Esophagus squamous epithelium (tissue), 5 donors: ENCODE measurements at places on chromosomes 12 and 14.

GRCh38 chr14:50798048-50798421, 32.9 kb downstream of the NIN start:
- DNase-seq = no peak

DNA sequence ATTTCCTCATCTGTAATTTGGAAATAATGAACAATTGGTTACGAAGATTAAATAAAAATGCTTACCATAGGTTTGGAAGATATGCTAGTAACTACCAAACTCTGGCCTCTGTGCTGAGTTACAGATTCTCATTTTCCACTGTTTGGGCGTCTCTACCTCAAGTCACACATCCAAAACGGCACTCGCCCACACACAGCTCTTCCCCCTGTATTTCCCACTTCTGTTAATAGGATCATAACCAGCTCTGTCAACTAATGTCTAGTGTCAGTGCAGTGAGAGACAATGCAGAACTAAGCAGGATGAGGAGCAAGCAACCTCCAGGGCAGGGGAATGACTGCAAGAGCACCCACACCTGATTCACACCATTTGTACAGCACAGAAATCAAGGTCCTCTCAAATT, 10.9 kb upstream of the SYCP3 start:
- no peak for DNase-seq

- DNase-seq = no peak
Measured at GRCh38 chr12:3832738-3833137, 40.5 kb downstream of the PARP11 start.

DNA sequence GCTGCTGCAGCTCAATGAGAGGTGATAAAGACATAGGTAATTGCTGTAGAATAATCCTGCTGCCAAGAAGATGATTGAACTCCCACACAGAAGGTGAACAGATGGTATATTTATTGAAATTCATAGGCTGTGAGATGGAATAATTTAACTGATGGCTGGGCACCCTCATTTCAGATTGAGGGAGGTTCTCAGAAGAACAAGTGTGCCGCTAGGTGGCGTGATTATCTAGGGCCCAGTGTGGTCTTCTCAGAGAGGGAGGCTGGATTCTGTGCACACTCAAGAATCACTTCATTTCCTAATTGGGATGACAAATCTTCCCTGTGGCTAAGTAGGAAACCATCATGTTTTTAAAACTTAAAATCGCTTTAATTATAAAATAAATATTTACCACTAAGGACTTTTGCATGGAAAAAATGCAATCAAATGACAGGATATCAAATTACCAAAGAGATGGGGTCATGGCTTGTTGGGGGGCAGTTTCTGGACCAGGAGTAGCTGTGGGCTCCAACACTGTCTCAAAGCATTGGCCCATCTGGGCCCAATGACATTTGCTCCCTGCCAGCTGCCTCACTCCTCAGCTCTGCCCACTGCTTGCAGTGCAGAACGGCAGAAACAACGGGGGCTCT, 132.3 kb downstream of the SNAPC1 start:
- DNase-seq = no peak

DNA sequence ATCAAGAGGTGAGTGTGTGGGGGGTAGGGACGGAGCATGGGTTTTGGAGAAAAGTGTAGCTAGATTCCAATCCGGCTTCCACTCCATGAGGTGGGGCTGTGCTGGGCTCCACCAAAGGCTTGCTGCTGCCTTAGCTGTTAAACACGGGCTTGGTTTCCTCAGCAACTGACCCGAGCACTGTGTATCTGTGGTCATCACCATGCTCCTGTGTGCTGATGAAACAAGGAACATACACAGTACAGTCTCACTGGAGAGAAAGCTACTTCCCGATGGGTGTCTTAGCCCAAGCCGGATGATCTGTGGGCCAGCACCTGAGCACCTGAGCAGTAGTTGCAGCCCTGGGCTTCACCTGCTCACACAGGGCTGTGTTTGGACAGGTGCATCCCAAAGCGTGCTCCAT, 52.9 kb upstream of the VRK1 start:
- no peak for DNase-seq

GRCh38 chr14:100070310-100070709, 5.1 kb downstream of the EVL start:
- DNase-seq = no peak

- DNase-seq = no peak
Measured at GRCh38 chr14:101706509-101707067, 54.9 kb upstream of the PPP2R5C start.

- DNase-seq = no peak
Measured at GRCh38 chr12:76692846-76693245, 71.1 kb upstream of the ZDHHC17 start.

GRCh38 chr14:65954942-65955341, 531.2 kb upstream of the CCDC196 start:
- no peak for DNase-seq

GRCh38 chr12:76915361-76916169, 36.7 kb upstream of the CSRP2 start:
- no peak for DNase-seq

DNA sequence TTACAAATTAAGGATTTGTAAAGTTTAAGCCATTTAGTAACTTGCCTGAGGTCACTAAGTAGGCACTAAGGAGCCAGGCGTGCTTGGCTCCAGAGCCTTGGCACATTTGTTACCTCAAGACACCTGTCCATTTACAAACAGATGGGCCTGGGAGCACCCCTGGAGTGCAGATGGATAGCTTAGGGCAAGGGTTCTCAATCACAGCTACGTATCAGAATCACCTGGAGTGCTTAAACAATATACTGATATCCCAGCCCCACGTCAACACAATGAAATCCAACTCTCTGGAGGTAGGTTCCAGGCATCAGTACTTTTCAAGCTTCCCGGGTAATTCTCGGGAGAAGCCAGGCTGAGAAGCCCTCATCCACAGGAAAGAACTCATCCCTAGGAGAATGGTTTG, 45.4 kb downstream of the SLC8A3 start:
- no peak for DNase-seq

GRCh38 chr12:130139567-130140421, 22.5 kb upstream of the FZD10 start:
- no peak for DNase-seq

DNA sequence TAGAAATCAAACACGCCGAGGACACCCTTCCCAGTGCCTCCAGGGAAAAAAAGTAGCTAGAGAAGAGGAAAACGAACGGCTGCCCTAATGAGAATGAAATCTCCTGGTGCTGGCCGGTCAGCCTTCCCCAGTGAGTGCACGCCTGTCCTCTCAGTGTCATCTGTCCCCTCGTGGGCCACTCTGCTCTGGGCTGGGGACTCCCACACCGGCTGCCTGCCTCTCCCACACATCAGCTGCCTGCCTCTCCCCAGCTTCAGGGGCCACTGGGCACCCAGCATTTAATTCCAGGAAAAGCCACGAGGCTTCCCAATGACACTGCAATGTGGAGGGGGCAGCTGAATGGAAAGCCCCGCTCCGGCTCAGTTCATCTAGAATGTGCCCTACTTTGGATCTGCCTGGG, 59.0 kb downstream of the CCDC85C start:
- DNase-seq = no peak

DNA sequence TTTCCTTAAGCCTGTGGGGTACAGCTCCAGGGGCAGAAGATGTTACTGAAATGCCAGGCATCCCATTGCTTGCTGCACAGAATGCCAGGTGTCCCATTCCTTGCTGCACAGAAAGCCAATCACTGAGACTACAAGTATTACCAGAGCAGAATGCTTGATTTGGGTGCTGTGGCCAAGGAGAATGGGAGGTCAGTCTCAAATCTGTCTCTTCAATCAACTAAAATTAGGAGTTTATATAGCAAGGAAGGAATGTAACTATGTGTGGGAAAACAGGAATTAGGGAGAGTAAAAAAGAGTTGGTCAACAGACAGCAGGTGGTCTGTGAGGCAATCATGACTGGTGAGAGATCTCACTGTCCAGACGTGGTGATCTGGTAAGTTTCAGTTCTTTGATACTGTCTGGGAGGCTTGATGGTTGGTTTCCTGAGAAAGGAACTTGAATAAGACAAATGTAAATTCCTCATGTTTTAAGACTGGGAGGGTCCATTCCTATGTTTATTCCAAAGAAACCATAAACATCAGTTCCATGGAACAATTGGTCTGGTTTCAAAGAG, 31.2 kb upstream of the VASH1 start:
- no peak for DNase-seq

GRCh38 chr12:119207063-119207560, 28.4 kb downstream of the HSPB8 start:
- DNase-seq = no peak

DNA sequence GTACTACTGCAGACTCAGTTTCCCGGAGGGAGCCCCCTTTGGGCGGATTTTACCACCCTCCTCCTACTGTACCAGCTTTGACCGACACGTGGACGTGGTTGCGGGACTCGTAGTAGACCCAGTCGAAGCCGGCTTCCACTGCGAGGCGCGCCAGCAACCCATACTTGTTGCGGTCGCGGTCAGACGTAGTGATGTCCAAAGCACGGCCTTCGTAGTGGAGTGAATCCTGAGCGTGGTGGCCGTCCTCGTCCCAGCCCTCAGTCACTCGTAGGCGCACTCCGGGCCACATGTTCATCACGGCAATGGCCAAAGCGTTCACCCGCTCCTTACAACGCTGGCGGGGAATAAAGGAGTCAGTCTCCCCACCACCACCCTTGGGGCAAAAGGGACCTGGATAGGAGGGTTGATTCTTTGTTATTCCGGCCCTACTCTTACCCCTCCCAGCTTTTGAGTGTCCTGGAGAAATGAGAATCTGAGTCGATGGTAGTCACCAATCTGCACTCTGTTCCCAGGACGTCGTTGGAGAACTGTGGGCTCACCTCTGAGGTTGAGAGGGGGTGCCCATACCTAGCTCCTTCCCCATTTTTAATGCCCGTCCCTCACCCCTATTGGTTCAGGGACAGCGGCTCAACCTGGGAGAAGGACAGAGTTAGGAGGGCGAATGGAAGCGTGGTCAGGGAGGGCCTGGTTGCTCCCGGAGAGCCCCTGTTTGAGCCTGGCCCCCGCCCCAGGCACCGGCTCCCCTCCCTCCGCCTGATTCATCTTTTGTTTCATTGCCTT, 3.4 kb downstream of the DHH start:
- DNase-seq = no peak

GRCh38 chr12:90515199-90516175, 439.5 kb downstream of the CCER1 start:
- DNase-seq = no peak

GRCh38 chr14:22569106-22569736, 19.8 kb downstream of the DAD1 start:
- no peak for DNase-seq

DNA sequence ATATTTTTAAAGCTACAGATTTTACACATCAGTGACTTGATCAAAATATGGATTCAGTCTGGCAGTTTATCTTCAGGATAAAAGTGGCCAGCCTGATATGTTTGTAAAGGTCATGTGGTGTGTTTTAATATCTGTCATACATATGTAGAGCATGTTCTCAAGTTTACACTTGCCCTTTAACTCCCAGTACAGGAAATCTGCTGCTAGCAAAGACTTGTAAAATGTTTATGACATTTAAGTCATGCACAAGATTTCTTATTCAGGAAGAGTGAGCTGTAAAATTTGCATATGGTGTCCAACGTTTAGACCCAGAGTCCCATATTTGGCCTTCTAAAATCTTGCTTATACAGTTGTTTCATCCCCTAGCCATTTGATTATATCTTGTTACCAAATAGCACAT, 197.5 kb upstream of the FLRT2 start:
- no peak for DNase-seq

DNA sequence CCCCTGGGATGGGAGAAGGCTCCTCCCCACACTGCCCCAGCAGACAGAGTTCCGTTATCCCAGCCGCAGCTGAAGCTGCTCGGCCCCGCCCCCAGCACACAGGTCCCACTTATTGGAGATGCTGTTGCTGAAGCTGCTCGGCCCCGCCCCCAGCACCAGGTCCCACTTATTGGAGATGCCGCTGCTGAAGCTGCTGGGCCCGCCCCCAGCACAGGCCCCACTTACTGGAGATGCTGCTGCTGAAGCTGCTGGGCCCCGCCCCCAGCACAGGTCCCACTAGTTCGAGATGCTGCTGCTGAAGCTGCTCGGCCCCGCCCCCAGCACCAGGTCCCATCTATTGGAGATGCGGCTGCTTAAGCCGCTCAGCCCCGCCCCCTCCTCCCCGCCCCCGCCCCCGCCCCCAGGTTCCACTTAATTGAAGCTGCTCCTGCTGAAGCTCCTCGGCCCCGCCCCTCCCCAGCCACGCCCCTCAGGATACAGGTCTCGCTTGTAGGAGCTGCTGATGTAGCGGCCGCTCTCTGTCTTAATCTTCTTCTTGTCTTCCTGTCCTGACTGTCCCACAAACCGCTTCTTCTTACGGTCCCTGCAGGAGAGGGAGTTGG, 12.0 kb downstream of the CFAP73 start:
- no peak for DNase-seq

DNA sequence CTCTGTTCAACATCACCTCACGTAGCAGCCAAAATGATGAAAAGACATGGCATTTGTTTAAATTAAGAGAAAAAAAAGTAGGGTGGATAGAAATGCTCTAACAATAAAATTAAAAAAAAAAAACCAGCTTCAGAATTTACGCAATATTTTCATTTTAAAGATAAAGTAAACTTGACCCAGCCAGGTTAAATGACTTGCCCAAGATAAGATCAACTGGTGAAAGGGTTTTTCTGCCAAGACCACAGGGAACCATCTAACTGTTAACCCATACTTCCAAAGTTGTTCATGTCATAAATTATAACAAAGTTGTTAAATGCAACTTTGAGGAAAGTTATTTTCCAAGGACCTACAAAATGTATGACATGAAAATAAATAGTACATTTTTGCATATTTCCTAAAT, 129.6 kb upstream of the SOX5 start:
- DNase-seq = no peak

DNA sequence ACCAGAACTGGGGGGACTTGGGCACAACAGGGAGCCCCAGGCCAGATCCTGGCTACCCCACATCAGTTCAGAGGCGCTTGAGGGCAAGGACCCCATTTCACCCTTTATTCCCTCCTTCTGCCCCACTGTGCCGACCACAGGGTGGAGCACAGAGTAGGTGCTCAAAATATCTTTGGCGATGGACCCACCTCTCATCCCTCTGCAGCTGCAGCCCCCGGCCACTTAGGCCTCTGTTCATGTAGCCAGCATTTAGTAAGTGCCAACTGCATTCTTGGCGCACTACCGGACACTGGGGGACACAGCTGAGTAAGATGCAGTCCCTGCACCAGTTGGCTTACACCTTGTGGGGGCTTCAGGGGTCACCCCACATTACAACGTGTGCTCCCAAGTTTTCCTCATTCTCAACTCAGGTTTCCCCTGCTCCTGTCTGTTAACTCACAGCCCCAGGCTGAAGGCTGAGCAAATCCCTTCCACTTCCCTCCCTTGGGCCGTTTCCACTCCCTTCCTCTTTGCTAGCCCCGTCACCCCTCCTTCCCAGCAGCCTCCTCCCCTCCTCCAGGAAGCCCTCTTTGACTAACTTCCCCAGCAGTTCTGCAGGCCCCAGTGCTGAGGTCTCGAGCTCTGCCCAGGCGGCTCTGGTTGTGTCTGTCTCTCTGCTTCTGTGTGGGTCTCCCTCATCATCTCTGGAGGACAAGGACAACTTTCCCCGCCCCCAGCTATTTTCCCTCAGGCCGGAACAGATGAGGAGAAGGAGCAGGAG, 26.5 kb downstream of the KRT80 start:
- DNase-seq = no peak

GRCh38 chr14:61752626-61753025, 9.6 kb upstream of the SNAPC1 start:
- no peak for DNase-seq

- no peak for DNase-seq
Measured at GRCh38 chr12:12891881-12892355, 556 bp downstream of the GPRC5A start.

GRCh38 chr14:96081767-96082400, 42.7 kb downstream of the C14orf132 start:
- DNase-seq = no peak

- no peak for DNase-seq
Measured at GRCh38 chr12:130711756-130712155, 4.3 kb downstream of the RIMBP2 start.

GRCh38 chr14:99066378-99066777, 205.6 kb downstream of the BCL11B start:
- DNase-seq = no peak
